ENCODE measurements at places on chromosomes 6 and 20.

- no peak for DNase-seq
Observed at GRCh38 chr6:53938810-53939209, 144.0 kb downstream of the LRRC1 start.

DNA sequence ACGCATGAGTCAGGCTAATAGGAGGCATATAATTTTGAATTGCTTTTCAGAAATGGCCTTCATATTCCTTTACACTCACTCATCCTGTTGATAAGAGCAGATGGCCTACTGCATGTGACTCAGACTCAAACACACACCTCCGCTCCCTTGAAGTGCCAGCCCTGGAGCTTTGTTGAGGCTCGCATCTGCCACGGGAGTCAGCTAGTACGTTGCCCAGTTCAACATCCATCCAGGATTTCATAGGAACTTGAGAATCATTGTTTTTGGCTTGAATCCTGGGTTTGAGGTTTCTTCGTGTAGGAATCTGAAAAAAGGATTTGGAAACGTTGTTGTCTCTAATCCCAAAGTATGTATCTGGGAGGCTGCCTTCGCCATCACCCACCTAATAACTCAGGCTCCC is 87.4 kb upstream of the JAG1 start:
- no peak for DNase-seq

- no peak for DNase-seq
Observed at GRCh38 chr20:24782801-24783630, 166.1 kb upstream of the CST7 start.

DNA sequence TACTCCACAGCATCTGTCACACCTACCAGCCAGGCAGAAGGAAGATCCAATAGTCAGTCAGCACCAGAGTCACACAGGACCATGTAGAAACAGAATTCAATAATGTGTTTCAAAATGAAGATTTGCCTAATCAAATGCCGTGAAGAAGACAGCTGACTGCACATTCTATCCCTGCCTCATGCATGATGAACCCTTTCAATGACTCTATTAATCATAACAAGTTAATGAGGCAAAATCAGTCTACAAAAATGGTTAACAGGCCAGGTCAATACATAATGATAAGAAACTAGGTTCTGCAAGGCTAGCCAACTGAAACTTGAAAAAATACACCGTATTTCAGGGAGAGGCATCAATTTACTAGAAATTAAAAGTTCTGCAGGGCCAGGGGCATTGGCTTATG is 6.7 kb upstream of the PNRC1 start:
- no peak for DNase-seq

DNA sequence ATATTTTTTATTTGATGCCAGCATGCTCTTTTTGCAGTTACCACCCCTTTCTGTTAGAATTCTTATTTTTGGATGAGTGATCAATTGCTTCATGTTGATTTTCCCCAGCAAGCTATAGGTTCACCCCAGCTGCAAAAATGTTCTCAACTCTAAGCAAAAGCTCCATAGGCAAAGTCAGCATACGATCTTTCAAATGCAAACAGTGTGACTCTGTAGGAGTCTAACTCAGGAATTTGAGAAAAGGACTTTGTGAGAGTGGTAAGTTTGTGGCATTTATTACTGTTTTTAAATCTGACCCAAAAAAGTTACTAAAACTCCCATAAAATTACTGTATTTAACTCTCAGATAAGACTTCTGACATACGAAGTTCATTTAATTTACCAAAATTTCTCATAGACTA is 134.9 kb upstream of the HSF2 start:
- no peak for DNase-seq

DNA sequence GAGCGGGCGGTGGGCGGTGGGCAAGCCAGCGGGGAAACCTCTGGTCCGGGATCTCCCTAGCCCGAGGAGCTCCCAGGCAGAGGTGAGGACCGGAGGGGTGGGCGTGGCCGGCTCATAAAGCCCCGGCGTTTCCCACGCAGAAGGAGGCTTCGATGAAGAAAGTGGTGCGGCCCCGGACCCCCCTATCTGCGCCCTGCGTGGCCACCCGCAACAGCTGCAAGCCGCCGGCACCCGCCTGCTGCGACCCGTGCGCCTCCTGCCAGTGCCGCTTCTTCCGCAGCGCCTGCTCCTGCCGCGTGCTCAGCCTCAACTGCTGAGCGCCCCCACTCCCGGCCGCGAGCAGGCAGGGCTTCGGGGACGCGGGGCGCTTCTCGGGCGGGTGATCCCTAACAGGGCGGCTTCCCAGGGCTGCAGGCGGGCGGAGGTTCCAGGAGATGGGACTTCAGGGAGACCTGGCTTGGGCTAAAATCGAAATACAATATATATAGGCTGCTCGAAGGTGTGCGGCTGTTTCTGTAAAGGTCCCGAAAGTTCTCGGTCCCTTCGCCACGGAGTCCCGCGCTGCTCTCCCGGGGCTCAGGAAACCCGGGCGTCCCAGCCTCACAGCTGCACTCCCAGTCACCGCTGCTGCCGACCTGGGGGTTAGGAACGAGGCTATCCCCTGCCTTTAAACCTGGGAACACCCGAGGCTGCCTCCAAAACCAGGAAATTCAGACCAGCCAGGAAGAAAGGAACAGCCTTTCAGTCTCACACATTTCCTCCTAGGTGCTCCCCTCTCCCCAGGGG is 27.8 kb downstream of the ASIP start:
- no peak for DNase-seq

DNA sequence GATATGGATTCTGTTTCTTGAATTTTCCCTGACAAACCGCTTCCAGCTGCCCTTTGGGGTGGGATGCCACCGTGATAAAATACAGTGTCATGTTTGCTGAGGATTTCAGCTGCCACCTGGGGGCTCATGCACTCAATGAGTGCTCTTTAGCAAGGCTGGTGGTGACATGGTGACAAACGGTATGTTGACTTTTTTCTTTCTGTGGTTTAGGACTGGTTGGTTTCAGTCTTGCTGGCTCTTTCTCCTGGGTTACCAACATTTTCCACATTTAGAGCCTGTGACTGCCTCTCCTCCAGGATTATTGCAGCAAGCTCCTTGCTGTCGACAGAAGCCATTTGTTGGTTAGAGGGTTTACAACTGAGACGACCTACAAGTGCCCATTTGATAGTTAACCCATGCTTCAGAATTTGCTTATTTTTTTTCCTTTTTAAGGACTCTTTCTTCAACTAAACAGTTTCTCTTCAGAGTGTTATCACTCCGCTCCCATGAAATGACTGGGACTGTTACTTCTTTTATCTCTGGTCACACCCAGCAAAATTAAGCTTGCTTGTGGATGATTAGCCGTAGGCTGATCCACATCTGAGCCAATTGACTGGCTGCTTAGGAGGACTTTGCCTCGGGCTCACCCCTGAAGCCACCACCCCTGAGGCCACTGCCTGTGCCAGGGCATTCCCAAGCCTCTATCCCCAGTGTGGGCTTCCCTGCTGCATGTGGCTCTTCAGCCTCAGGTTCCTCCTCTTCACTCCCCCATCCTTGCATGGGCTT is 48.4 kb upstream of the CDYL start:
- no peak for DNase-seq

DNA sequence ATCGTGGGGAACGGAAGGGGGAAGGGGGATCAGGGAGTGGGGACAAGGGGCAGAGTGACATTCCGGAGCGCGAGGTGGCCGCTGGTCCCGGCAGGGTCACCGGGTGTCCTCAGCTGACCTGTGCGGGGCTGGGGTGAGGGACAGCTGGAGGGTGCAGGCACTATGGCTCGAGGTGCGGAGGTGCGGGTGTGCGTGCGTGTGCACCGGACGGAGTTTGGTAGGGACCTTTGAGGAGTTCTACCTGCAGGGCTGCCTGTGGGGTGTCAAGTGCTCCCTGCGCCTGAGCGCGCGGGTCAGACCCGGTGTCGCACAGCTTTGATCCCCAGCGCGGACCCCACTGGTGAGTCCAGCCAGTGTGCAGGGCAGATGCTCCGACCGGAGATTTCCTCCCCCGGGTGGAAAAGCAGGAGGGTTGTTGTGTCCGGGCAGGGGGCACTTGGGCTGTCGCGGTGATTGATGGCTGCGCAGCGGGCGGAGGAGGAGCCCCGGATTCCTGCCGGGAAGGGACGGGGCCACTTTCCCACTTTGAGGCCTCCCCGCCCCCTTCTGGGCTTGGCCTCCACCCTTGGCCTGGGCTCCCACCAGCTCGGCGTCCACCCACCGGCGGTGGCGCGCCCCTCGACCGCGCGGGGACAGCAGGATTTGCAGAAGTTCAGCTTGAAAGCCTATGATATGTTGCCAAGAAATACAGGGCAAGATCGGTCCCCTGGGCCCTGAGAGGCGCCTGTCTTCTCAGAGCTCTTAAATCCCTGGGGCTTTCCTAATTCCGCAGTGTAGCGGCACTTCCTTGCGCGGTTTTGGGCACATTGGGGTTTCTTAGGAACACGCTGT is 658 bp downstream of the RIN2 start:
- DNase-seq = no peak

DNA sequence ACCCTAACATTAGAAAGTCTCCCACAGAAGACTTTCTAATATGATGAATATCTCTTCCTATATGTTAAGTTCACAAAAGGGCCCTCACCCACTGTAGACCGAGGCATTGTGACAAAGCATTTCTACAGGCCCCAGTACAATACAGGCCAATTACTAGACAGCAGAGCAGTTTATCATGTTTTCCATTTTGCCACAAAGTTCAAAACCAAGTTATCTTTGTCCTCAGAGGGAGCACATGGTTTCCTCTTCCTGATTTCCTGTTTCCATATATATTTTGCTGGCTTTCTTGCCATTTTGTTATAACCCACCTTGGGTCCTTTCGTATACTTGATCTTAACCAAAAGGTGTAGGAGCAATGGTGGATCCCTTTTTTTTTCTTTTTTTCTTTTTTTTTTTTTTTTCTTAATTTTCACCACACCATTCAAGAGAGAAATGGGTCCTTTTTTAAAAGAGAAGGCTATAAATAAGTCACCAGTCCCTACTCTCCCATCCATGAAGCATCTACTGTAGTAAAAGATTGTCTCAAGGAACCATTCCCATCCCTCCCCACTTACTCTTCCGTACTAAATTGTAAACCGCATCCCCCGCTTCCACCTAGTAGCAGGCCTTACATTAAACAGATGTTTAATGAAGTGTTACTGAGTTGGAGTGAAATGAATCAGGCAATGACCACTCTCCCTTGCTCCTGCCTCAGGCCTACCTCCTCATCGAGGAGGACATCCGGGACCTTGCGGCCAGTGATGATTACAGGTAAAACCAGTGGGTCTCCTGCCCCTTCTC is 2.1 kb upstream of the UBE2C start:
- DNase-seq = no peak

DNA sequence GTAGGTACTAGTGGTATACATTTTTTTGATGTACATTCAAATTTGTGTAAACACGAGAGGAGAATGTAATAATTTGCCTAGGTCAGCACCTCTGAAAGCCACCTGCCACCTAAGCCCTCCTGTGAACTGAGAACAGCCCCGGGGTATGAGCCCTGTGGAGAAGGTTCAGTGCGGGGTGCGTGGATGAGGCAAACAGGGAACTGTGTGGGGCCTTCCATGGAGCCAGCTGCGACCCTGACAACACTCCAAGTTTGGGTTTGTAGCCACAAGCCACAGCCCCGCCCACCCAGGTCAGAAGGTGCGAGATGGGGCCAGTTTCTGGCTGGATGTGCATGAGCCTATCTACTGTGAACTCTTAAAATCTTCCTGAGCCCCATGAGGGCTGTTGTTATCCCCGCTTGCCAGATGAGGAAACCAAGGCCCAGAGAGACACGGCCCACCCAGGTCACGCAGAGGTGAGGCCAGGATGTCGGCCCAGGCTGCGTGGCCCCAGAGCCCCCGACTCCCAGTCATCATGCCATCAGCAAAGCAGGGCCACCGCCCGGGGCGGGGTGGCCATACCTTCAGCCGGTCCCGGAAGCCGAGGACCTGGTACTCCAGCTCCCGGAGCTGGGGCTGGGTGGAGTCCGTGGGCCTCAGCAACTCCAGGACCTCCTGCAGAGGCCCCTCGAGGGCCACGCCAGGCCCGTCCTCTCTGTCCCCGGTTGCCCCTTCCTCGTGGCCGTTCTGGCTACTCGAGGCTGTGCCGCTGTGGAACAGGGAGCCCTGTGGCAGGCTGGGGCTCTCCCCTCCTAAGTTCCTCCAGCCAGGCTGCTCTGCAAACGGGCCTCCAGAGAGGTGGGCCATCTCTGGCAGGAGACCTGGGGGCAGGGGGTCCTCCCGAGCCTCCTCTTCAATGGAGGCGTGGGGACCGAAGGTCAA is 89.6 kb downstream of the RIPOR3 start:
- no peak for DNase-seq

- DNase-seq = no peak
Observed at GRCh38 chr6:157133856-157134255, 189.5 kb downstream of the TMEM242 start.

GRCh38 chr6:38476888-38477287 is 162.8 kb downstream of the BTBD9 start:
- DNase-seq = no peak

DNA sequence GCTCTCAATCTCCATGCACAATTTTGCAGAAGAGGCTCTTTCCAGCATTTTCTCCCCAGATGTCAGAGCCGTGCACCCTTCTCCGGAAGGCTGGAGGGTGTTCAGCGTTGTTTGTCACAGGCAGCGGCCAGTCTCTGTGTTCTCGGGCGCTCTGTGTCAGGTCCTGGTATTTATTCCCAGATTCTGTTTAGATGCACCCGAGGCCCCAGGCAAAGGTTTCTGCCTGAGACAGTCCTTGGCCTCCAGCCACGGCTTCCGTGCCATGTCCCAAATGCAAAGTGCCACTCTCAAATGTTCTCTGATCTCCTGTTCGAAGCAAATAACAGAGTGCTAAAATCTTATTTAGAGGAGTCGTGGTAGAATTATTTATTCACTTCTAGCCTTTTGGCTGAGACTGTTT is 140.3 kb upstream of the AGPAT4 start:
- DNase-seq = no peak

- peak; percentile 44 for DNase-seq
Observed at GRCh38 chr6:105135056-105135455, 44.8 kb downstream of the POPDC3 start.

DNA sequence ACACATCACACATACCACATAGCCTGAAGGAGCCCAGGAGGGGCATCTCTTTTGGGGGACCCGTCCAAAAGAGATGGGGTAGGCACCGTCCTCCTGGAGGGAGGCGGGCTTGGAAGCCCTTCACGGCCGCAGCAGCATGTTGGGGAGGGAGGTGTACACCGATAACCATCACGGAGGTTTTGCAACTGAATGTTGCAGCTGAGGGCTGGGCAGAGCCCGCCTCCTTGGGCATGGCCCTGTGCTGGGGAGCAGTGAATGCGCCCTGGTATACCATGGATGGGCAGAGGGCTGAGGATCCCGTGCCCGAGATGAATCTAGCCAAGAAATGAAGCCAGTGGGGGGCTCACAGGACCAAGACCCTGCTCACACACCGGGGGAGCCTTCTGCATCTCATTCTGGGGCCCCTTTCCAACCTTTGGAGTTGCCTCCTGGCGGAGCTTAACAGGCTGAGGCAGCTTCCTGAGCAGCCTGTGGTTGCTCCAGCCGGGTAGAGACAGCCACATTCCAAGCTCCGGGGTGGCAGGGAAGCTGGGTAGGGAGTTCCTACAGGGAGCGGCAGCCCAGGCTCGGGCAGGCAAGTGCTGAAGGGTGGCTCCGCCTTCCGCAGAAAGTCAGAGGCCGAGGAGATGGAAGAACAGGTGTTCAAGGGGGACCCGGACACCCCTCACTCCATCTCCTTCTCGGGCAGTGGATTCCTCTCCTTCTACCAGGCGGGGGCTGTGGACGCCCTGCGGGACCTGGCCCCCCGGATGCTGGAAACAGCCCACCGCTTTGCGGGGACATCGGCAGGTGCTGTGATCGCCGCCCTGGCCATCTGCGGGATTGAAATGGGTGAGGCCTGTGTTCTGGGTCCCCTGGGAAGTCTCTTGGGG is at the start of gene PNPLA1:
Gene PNPLA1 (plus strand): TSS at position 227 of the 872 bp plus-strand sequence. CDS start 400 bp downstream, at position 627.
- no peak for DNase-seq
